GM03348 (cell line): ENCODE measurements at places on chromosomes 6 and 20.
A peak's percentile ranks its signal among the peaks of the same experiment; 100 is the strongest.

GRCh38 chr20:56431471-56431870 lies 19.4 kb downstream of the CASS4 start:
- DNase-seq: no peak

DNA sequence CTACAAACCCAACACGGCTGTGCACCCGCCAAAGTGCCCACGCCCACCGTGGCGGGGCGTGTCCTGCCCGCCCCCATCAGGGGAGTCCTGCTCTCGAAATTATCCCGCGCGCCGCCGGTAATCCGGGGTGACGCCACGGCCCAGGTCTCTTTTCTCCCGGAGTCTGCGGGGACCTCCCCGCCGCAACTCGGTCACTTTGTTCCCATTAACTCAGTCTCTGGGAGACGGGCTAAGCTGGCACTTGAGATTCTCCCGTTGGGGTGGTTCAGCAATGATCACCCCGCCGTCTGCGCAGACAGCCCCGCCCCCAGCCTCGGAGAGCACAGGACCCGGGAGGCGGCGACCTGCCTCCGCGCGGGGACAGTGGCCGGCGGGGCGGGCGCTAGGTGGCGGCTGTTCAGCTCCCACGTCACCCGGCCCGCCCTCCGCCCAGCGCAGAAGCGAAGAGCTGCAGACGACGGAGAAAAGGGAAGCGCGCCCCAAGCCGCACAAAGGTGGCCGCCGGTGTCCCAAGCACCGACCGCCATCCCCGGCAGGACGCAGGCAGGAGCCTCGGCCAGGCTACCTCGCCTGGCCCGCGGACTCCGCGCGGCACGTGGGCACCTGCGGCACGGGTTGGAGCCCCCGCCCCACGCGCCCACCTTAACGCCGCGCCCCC lies 31.5 kb downstream of the SF3B5 start:
- DNase-seq: peak; percentile 83

- DNase-seq: no peak
Observed at GRCh38 chr6:137870744-137871247, 3.7 kb downstream of the TNFAIP3 start.

GRCh38 chr6:169949511-169950097 lies 198.2 kb downstream of the ERMARD start:
- no peak for DNase-seq

DNA sequence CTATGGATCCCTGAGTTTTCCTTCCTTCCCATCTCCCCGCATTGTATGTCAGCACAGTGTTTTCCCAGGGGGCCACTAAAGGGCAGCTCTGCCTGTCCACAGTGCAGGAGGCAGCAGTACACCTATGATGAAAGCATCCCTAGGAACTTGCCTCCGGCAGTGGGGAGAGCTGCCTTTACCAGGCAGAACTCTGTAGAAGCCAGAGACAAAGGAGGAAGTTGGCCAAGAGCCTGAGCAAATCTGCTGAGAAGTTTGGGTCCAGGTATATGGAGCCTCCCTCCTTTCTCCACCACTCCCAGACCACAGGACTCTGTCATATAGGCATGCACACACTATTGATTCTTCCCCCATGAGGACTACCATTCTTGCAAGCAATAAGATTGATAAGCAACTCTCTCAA lies 282.7 kb downstream of the TBC1D7 start:
- no peak for DNase-seq

DNA sequence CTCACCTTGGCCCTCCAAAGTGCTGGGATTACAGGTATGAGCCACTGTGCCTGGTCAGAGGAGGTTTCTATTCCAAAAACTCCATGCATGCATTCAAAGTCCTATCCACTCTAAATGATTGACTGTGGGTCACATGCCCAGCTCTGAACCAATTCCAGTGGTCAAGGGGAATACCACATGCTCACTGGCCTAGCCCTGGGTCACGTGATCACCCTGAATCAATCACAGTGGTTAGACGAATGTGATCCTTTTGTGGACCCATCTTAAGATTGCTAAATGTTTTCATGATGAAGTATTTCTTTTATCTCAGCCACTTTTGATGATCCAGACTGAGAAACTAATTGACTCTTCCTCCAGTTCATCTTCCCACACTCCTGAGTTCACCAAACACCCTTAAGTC lies 475.8 kb downstream of the PREX1 start:
- DNase-seq: no peak

GRCh38 chr6:53899512-53899911 lies 104.7 kb downstream of the LRRC1 start:
- no peak for DNase-seq

DNA sequence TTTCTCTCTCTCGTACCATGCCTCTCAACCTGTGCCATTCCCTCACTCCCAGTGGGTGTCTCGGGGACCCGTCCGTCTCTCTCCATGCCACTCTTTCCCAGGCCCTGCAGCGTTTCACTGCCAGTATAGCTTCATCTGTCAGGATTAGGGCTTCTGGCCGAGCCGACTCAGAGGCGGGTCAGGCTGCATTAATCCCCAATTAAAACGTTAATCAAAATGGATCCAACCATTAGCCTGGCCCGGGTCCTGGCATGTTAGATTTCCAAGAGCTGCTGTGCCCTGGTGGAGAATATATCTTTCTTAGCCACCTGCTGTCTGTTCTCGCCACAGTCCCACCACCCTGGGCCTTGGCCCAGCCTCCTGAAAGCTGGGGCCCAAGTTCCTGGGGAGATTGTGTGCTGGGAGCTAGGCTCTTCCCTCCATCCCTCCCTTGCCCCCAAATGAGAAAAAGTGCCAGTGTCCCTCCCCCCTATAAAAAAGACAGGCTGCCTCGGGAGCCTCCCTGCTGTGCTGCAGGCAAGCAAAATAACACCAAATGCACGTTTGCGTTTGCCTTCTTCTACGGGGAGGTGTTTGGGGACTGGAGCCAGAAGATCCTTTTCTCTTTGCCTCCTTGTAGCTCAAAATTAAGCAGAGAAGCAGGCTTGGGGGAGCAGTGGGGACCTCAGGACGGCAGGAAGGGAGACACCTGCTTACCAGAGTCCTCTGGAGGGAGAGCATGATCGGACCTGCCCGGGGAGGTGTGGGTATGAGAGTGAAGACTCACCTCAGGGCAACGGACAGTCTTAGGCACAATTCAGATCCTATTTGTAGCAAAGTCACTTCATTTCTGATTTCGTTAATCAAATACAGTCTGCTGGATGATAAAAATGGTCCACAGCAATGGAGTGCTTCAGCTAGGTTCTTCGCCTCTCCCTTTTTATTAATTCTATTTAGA lies 3.0 kb downstream of the KCNG1 start:
- DNase-seq: no peak

- no peak for DNase-seq
Observed at GRCh38 chr6:96051555-96051954, 35.8 kb downstream of the FUT9 start.

GRCh38 chr6:35166520-35166919 lies 25.4 kb upstream of the TCP11 start:
- DNase-seq: no peak

DNA sequence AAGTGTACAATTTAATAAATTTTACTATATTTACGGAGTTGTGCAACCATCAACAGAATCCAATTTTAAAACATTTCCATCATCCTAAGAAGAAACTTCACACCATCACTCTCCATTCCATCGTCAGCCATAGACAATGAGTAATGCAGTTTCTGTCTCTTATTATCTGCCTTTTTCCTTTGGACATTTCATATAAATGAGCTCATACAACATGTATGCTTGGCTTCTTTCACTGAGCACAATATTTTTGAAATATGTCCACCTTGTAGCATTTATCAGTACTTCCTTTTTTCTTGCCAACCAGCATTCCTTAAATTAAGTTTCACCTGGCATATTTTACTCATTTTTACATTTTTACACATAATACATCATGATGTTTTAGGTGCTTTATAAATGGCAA lies 22.7 kb upstream of the HIVEP1 start:
- DNase-seq: peak; percentile 67

DNA sequence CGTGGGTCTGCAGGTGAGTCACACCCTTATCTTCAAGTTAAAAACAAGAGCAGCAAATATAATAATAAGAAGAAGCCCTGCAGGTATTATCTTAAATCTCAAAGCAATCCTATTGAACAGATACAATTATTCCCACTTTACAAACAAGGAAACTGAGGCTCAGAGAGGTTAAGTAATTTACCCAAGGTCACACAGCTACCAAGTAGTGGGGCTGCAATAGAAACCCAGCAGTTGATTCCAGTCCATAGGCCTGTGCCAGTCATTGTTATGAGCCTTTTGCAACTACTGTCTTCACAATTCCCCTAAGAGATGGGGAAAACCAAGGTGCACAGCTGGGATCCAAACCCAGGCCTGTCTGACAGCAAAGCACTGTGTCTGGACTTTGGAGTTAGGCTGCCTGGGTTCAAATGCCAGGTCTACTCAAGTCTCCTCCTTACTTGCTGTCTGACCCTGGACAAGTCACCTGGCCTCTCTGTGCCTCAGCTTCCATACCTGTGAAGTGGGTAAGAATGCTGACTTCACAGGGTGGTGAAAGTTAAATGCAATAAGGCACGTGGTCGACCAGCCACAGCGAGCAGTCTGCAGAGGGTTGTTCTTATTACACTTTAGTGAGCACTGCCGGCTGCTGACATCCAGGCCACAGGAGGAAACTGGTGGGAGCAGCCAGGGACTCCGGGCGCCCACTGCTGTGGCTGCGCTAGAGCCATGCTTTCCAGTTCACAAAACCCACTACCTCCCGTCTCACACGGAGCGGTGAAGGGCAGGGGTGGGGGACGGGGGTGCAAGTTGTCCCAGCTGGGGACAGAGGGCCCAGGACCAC lies 6.1 kb downstream of the MYL9 start:
- no peak for DNase-seq

DNA sequence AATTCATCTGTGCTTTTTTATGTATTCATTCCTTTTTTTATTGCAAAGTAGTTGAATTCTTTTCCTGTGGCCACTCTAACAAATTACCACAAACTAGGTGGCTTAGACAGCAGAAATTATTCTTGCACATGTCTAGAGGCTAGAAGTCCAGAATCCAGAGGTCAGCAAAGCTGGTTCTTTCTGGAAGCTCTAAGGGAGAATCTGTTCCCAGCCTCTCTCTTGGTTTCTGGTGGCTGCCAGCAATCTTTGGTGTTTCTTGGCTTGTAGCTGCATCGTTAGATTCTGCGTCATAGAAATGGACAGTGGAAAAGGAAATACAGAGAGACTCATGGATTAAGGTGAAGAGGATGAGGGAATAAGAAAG lies 39.3 kb downstream of the GSTA2 start:
- DNase-seq: peak; percentile 63

- DNase-seq: peak; percentile 64
Observed at GRCh38 chr6:136095986-136096385, 154.1 kb downstream of the MTFR2 start.

DNA sequence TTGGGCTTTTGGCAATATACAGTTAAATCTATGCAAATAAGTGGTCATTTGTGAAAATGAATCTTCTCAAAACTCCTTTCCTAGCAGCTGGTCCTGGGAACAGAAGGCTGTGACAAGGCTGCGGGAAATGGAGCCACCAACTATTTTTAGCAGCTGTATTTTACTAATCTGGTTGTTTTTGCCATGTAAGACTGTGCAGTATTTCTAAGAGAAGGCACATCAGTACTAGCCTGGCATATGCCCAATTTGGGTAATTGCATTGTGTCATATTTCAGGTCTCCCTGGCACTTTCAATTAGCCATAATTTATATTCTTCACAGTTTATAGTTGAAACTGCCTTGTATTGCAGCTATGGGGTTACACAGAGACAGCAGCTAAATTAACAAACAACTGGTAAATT lies 109.6 kb downstream of the MANEA start:
- DNase-seq: no peak

- no peak for DNase-seq
Observed at GRCh38 chr6:54108271-54108670, 3.0 kb upstream of the MLIP start.

- DNase-seq: peak; percentile 94
Observed at GRCh38 chr20:4135385-4136077, 120.2 kb upstream of the RNF24 start.

DNA sequence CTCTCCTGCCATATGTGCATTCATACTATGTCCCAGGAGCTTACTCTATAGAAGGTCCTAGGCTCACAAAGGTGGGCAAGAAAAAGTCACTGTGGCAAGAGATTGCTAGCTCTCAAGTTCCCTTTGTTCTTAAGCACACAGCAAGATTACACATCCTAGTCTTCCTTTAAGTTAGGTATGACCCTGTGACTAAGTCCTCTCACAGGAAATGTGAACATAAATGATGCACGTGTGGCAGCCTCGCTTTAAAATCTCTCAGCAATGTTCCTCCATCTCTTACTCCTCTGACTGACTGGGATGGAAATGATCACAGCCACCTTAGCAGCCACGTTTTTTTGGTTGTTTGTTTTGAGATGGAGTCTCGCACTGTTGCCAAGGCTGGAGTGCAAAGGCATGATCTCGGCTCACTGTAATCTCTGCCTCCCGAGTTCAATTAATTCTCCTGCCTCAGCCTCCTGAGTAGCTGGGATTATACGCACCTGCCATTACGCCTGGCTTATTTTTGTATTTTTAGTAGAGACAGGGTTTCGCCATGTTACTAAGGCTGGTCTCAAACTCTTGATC lies 35.7 kb upstream of the HAO1 start:
- no peak for DNase-seq

DNA sequence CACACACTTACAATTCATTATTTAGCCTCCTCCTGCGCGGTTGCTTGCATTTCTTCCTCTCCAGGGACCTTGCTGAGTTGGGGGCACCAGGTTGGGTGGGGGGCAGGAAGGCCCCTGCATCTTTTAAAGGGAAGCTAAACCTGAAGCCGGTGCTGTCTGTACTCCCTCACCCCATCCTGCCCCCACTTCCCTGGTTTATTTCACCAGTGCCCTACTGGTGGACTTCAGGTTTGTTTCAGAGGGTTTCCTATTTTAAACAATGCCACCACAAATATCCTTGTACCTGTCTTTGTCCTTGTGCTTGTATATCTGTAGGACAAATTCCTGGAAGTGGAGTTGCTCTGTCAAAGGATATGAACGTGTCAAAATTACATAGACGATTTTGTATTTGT lies 21.0 kb downstream of the PTK7 start:
- no peak for DNase-seq

DNA sequence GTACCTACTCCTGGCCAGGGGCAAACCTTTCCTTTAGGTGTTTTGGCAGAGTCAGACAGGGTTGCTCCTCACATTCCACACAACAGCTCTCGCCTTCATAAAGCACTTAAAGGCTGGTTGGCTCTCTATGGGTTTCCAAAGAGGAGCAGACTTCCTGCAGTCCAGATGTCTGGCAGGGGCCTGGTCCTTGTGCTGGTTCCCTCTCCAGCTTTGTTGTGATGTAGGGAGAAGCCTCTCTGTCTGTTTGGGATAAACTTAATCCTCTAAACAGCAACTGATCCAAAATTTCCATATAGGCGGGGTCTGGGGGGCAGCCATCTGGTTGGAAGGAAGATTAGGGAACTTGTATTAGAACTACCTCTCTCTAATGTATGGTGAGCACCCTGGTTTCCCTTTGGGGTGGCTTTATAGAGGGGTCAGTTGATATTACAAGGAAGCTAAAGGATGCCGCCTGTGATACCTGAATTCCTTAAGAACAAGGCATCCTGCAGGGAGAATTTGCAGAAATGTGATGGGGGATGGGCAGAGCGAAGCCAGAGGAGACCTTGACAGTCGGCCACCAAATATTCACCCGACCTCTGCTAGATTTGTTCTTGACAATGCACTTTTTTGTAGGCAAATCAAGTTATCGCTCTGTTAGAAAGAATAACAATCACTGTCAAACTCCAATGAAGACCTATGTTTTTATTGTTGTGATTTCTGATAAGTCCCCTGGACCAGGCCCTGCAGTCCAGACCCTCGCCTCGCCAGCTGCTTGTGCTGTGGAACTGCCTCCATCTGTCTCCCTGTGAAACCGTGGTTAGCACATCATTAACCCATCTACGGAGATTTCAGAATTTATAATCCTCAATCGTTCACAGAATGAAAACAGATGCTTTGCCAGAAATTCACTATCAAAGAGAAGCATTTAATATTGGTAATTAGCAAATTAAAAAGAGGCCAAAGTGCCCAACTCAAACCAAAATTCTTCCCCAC lies 94.0 kb upstream of the RALGAPA2 start:
- no peak for DNase-seq
